ENCODE measurements at places on chromosomes 16 and 17. TPM values are rescaled to one million over a fixed set of nuclear protein-coding genes. Genes with fewer than 3 reads are reported as not detected.

Gene TBC1D26
- total RNA-seq: not detected

Gene MXRA7
- total RNA-seq: 1.3 TPM

Gene SSTR5
- total RNA-seq: not detected

DNA sequence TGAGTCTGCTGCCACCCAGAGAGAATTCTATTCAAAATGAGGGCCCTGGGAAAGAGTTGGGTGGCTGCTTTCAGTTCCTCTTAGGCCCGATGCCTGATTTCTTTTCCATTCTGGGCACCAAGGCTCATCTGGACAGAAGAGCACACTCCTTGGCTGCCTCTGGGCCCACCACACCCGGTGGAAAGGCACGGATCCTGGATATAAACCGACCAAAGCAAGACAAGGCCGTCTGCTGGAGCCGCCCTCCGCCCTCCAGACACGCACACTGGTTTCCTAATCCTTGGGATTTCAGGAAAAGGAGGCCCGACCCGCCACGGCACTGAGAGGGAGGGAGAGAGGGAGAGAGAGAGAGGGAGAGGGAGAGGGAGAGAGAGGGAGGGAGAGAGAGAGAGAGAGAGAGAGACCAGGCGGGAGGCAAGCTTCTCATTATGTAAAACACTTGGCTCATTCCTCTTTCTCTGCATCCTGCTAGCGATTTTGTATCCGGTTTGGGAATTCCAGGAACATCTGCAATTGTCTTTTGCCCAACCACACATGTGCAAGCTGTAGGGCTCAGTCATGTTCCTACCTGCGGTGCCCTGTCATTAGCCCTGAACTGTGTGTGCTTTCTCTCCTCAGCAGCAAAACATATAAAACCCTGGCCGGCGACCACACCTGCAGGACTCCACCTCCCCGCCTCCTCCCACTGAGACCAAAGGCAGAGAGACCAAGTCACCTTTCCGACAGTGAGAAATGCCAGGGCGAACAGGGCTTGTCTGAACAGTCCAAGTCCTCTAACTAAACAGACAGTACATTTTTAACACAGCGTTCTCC, 347.2 kb downstream of the SOX9 start:
- H3K36me3 ChIP-seq: no peaks in the 10 kb centered on the region
- H3K4me1 ChIP-seq: peaks cover 38% of the 10 kb centered on the region
- no peak overlapping the region for H3K4me3 ChIP-seq
- no peaks in the 10 kb centered on the region for H3K27me3 ChIP-seq
- H3K27ac ChIP-seq: peak overlapping the region; percentile 21

- H3K4me3 ChIP-seq: no peak overlapping the region
- H3K4me1 ChIP-seq: no peaks in the 10 kb centered on the region
- H3K27me3 ChIP-seq: no peaks in the 10 kb centered on the region
- DNase-seq: no peak
Observed at GRCh38 chr17:29885031-29885640, 44.9 kb downstream of the SSH2 start.

- DNase-seq: no peak
- H3K27ac ChIP-seq: no peak overlapping the region
- no peaks in the 10 kb centered on the region for H3K27me3 ChIP-seq
- no peak overlapping the region for H3K4me3 ChIP-seq
- H3K36me3 ChIP-seq: peaks cover 12% of the 10 kb centered on the region
Observed at GRCh38 chr17:42198897-42199296, 4.6 kb upstream of the GHDC start.

Gene NT5M
- 8.4 TPM for total RNA-seq

Gene BAHCC1
- 0.10 TPM for total RNA-seq

DNA sequence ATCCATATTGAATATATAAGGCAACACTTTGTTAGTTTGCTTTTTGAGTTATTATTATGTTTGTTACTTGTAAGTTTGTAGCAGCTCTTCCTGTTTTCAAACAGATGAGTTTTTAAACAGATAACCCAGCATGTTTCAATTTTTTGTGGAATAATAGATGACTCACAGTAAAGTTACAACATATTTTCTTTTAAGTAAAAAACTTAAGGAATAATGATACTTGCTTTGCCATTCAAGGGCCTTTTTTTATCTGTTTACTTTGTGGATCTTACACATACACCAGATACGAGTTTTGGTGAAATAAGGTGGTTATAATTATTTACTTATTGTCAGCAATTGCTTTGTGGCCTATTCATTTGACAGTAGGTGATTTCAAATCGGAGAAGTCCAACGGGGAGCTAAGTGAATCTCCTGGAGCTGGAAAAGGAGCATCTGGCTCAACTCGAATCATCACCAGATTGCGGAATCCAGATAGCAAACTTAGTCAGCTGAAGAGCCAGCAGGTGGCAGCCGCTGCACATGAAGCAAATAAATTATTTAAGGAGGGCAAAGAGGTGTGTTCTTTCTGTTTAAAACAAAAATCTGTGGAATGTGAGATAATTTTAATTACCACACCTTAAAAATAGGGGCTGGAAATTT, 66.3 kb downstream of the BPTF start:
- no peak overlapping the region for H3K4me3 ChIP-seq
- H3K36me3 ChIP-seq: peaks cover 4% of the 10 kb centered on the region
- no peaks in the 10 kb centered on the region for H3K27me3 ChIP-seq
- H3K4me1 ChIP-seq: no peaks in the 10 kb centered on the region
- H3K27ac ChIP-seq: no peak overlapping the region
- DNase-seq: no peak

Gene MIEN1
- total RNA-seq: 36.6 TPM

Measured in GM12878 (cell line).